Pons (tissue), 1 donor: ENCODE measurements at places on chromosomes 6 and 20.

- no peak for DNase-seq
Measured at GRCh38 chr6:45072016-45072415, 256.1 kb upstream of the RUNX2 start.

GRCh38 chr6:14770572-14770971 lies 475.3 kb upstream of the JARID2 start:
- DNase-seq = no peak

GRCh38 chr20:47250360-47250759 lies 106.1 kb downstream of the ZMYND8 start:
- DNase-seq = no peak

- DNase-seq = no peak
Measured at GRCh38 chr6:20439558-20439957, 37.9 kb downstream of the E2F3 start.

- no peak for DNase-seq
Measured at GRCh38 chr6:31681135-31681671, 336 bp upstream of the LY6G5C start.

DNA sequence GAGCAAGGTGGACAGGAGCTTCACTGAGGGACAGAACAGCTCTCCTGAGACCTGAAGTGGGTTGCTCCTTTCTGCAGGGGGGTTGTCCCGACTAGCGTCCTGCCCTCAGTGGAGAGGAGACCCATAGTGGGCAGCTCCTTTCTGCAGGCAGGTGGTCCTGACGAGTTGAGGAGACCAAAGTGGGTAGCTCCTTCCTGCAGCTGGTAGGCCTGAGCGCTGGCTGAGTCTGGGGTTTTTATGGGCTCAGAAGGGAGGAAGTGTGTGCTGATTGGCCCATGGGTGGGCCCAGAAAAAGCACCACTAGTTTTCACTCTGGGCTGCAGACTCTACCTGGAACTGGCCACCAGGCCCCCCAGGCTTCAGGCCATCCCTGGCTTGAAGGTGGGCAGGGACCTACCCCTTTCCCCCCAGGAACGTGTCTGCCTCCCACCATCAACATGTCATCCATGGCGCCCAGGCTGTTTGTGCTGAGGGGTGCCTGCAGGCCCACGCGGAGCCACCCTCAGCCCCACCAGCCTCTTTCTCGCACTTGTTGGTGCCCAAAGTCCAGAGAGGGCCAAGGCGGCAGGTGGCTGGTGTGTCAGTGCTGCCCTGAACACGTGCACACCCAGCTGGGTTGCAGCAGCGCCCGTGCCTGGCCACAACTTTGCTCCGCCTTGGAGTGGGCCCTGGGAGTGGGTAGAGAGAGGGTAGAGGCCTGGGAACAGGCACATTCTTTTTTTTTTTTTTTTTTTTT lies 1.6 kb upstream of the DEK start:
- DNase-seq = no peak

DNA sequence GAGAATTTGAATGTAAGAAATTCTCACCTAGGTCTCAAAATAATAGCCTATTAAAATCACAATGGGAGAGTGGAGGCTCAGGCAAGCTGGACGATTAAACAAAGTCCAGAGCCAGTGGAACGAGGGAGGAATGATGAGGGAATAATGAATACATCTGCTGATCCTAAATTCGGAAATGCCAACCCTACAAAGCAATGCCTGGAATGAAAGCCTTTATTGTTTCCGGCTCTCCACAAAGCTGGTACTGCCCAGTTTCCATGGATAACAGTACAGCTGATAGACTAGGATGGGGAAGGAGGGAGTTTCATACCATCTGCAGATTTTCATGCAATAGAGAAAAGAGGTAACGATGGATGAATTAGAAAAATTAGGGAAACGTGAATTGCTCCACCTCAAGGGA lies 356.1 kb downstream of the CBLN4 start:
- peak; percentile 91 for DNase-seq

GRCh38 chr6:13165502-13166172 lies 162.7 kb downstream of the TBC1D7 start:
- DNase-seq = no peak
